ENCODE measurements at places on chromosomes 12 and 14. TPM values are rescaled to one million over a fixed set of nuclear protein-coding genes. Genes with fewer than 3 reads are reported as not detected.
A peak's percentile ranks its signal among the peaks of the same experiment; 100 is the strongest.

GRCh38 chr12:63930971-63931370 is 86.5 kb downstream of the SRGAP1 start:
- DNase-seq = no peak
- H3K27ac ChIP-seq = no peak overlapping the region
- no peaks in the 10 kb centered on the region for H3K27me3 ChIP-seq
- H3K4me3 ChIP-seq = no peak overlapping the region
- peaks cover 9% of the 10 kb centered on the region for H3K4me1 ChIP-seq
- no peaks in the 10 kb centered on the region for H3K36me3 ChIP-seq

C14orf119 gene
- total RNA-seq = 13.8 TPM

OVCH1 gene
- 0.25 TPM for total RNA-seq

DNA sequence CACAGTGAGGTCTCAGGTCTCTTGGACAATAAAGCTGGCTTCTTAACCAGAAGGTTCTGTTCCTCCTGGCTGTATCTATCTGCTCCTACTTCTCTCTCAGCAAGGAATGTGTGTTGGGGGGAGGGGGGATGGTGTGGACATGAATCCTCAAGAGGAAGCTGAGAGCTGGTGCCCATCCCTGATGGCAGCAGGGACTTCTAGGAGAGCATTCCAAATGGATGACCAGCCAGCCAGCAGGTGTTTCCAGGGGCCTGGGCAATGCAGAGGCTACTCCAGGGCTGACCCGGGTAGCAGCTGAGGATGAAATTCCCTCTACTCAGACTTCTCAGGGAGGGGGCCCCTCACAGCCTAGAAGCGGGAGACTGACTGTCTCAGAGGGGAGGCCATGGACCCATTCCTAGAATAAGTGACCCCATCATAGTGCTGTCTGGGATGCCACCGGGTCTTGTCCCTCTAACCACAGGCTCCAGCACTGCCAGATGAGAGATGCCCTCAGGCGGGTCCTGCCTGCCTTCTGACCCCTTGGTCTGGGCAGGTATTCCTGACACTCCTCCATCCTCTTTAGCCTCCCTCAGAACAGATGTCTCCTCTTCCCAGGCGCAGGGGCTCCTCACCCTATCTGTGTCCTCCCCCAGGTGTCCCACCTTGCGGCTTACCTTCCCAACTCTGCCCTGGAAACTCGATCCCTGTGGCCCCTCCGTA is 1.2 kb downstream of the RAB15 start:
- no peaks in the 10 kb centered on the region for H3K27me3 ChIP-seq
- peaks cover 17% of the 10 kb centered on the region for H3K4me1 ChIP-seq
- H3K4me3 ChIP-seq = peak overlapping the region; percentile 76
- H3K36me3 ChIP-seq = no peaks in the 10 kb centered on the region
- no peak overlapping the region for H3K27ac ChIP-seq
- DNase-seq = no peak

TAC3 gene
- not detected for total RNA-seq

SIX4 gene
- 1.5 TPM for total RNA-seq

BCL2L14 gene
- total RNA-seq = not detected

- H3K27ac ChIP-seq = no peak overlapping the region
- H3K27me3 ChIP-seq = no peaks in the 10 kb centered on the region
- no peaks in the 10 kb centered on the region for H3K36me3 ChIP-seq
- H3K4me1 ChIP-seq = no peaks in the 10 kb centered on the region
These were observed 405.6 kb upstream of the TMEM132C start for GRCh38 chr12:127861406-127861805.

DNA sequence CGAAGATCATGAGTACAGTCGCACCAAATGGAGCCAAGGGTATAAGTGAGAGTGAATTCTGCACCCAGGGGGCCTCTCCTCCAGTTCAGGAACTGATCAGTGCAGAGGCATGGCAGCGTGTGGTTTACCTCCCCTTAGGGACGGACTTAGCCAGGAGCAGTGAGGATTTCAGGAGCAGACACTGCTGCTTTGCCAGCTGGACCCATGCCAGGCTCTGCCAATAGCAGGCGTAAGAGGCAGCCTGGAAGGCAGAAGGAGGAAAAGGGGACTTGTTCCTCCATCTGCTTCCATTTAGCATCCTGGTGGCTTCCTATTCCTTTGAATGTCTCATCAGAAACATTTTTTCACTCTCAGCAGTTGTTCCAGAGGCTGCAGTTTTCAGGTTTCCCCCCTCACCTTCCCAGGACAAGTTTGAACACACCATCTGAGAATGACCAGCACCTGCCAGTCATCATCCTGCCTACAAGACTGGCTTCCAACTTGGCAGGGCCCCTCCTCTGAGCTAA is 137.0 kb upstream of the LMNTD1 start:
- H3K36me3 ChIP-seq = no peaks in the 10 kb centered on the region
- peaks cover 27% of the 10 kb centered on the region for H3K4me1 ChIP-seq
- no peaks in the 10 kb centered on the region for H3K27me3 ChIP-seq
- H3K27ac ChIP-seq = no peak overlapping the region
- DNase-seq = no peak

GRCh38 chr12:132524405-132524804 is 34.5 kb downstream of the FBRSL1 start:
- no peaks in the 10 kb centered on the region for H3K36me3 ChIP-seq
- H3K4me3 ChIP-seq = no peak overlapping the region
- DNase-seq = no peak

GRCh38 chr12:11960646-11961045 is 110.1 kb upstream of the BCL2L14 start:
- H3K27ac ChIP-seq = no peak overlapping the region
- H3K27me3 ChIP-seq = no peaks in the 10 kb centered on the region
- DNase-seq = no peak
- H3K4me1 ChIP-seq = peaks cover 6% of the 10 kb centered on the region
- no peak overlapping the region for H3K4me3 ChIP-seq

GRCh38 chr14:21965042-21965441 is 291.4 kb upstream of the OR4E1 start:
- DNase-seq = no peak
- no peaks in the 10 kb centered on the region for H3K27me3 ChIP-seq
- H3K36me3 ChIP-seq = no peaks in the 10 kb centered on the region
- H3K4me3 ChIP-seq = no peak overlapping the region
- no peaks in the 10 kb centered on the region for H3K4me1 ChIP-seq

GRCh38 chr14:90467501-90467900 is 70.7 kb downstream of the CALM1 start:
- H3K27ac ChIP-seq = no peak overlapping the region
- DNase-seq = no peak
- no peaks in the 10 kb centered on the region for H3K4me1 ChIP-seq
- no peaks in the 10 kb centered on the region for H3K27me3 ChIP-seq

OTOGL gene
- under 0.01 TPM for total RNA-seq

DNA sequence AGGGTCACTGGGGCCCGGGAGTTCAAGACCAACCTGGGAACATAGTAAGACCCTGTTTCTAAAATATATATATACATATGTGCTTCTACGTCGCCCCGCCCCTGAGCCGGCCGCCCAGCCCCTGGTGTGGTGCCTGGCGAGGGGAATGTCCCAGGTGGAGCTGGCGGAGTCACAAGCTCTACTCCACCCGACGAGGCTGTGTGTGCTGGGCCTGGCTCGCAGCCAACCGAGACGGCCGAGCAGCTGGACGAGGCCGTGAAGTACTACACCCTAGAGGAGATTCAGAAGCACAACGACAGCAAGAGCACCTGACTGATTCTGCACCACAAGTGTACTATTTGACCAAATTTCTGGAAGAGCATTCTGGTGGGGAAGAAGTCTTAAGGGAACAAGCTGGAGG is 22.1 kb upstream of the ITPK1 start:
- no peaks in the 10 kb centered on the region for H3K36me3 ChIP-seq
- no peak for DNase-seq
- H3K27ac ChIP-seq = no peak overlapping the region
- H3K4me1 ChIP-seq = peaks cover 15% of the 10 kb centered on the region
- no peak overlapping the region for H3K4me3 ChIP-seq

DNA sequence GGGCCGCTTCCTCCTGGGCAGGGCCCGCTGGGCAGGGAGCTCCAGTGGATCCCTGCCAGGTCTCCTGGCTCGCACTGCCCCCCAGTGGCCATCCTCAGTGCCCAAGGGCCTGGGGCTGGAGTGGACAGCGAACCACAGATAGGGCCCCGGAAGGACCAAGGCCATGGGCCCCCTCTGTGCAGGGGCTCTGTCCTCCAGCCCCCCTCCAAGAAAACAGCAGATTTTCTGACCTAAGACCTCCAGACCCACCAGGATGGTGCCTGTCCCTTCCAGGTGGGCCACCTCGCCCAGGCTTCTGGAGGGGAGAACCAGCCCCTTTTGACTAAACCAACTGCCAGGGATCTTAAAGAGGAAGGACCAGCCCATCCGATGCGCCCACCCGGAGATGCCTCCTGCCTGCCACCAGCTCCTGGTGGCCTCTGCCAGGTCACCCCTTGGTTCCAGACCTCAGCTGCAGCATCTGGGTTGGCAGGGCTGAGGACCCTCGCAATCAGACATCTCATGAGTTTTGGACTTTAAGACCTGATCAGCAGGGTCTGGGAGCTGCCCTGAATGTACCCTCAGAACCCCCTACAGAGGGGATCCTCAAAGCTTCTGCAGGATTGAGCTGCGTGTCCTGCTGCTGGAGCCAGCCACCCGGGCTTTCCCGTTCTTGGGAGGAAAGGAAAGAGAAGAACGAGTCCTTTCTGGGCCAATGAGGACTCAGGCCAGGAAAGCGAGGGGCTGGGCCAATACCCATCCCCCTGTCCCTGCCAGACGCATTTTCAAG is 325.8 kb upstream of the DIO3 start:
- H3K36me3 ChIP-seq = no peaks in the 10 kb centered on the region
- no peak overlapping the region for H3K4me3 ChIP-seq
- H3K27me3 ChIP-seq = no peaks in the 10 kb centered on the region
- DNase-seq = no peak
- H3K27ac ChIP-seq = no peak overlapping the region

DNA sequence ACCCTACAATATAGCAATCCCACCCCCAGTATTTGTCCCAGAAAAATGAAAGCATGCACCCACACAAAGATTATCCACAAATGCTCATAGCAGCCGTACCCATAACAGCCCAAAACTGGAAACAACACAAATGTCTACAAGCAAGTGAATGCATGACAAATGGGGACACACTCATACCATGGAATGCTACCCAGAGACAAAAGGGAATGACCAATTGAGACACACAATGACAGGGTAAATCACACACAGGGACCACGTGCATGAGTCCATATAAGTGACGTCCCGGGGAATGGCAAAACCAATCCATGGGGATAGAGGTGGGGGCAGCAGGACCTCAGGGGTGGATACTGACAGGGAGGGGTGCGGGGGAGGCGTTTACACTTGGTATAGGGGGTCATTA is 33.4 kb downstream of the SCARB1 start:
- DNase-seq = no peak
- no peak overlapping the region for H3K27ac ChIP-seq
- no peak overlapping the region for H3K4me3 ChIP-seq
- H3K4me1 ChIP-seq = peaks cover 35% of the 10 kb centered on the region

Data from vagina (tissue), 2 donors.